G401 (cell line): ENCODE measurements at places on chromosomes 11 and 22.

DNA sequence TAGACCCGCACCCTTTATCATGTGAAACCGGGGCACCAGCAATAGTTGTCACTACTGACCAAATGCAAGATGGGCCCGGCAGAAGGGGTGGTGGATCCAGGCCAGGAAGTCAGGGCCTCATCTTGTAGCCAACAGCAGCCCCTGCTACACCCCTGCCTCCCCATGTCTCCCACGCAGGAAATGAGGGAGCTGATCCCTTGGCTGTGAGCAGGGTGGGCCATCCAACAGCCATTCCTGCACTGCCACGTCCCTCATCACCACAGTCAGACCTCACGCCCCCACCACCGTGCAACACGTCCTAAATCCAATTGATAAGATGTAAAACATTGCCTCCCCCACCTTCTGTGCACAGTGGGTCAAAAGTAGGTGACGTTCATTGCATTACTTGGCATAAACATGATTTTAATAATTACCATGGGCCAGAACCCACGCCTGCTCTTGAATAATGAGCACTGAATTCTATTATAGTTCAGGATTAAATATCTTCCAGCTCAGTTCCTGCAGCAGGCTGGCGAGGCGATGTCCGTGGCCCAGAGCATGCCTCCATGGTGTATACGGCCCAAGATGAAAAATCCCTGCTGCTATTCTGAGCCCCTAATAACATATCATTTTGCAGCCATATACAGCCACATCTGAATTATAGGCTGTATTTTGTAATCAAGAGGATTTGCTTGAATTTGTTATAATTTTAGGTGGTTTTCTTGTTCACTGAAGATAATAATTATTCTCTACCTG lies 1373.8 kb downstream of the BRD1 start:
- DNase-seq, result no peak

DNA sequence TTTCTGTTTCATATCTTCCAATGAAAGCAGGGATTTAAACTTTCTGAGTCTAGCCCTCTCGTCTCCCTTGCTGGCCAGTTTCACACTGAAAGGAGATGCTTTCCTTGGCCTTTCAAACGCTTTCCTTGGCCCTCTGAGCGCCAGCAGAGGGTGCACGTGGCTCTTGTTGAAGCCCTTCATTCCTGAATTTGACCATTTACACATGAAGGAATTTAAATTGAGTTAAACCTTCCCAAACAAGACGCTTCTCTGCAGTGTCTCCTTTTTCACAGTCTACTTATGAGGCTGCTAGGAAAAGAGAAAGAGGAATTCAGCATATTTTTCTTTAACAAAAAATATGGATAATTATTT lies 21.6 kb downstream of the NNMT start:
- DNase-seq, result peak; percentile 36

- peak; percentile 29 for DNase-seq
Observed at GRCh38 chr11:104484804-104485554, 321.0 kb upstream of the PDGFD start.

- no peak for DNase-seq
Observed at GRCh38 chr11:125777309-125777708, 1.3 kb downstream of the PATE2 start.

GRCh38 chr11:128273736-128274135 lies 313.6 kb downstream of the ETS1 start:
- no peak for DNase-seq

GRCh38 chr11:64894070-64894811 lies 15.8 kb upstream of the EHD1 start:
- peak; percentile 70 for DNase-seq

GRCh38 chr11:102879801-102880200 lies 5.0 kb upstream of the MMP12 start:
- no peak for DNase-seq

- DNase-seq, result no peak
Observed at GRCh38 chr11:74212533-74212932, 41.4 kb downstream of the PPME1 start.

DNA sequence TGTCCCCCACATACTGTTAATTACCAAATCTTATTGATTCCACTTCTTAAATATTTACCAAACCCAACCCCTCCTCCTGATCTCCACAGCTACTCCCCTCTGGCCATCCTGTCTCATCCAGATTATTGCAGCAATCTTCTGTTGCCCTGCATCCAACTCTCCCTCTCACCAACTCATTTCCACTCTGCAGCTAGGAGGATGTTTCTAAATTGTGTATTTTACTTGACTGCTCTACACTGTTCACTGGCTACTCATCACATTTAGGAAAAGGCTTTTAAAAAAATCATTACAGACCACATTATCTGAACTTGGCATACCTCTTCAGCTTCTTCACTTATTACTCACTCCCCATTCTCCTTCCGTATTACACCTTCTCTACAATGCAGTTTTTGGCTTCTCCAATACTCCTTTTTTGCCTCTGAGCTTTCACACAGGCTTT lies 117.9 kb downstream of the ATG16L2 start:
- no peak for DNase-seq

DNA sequence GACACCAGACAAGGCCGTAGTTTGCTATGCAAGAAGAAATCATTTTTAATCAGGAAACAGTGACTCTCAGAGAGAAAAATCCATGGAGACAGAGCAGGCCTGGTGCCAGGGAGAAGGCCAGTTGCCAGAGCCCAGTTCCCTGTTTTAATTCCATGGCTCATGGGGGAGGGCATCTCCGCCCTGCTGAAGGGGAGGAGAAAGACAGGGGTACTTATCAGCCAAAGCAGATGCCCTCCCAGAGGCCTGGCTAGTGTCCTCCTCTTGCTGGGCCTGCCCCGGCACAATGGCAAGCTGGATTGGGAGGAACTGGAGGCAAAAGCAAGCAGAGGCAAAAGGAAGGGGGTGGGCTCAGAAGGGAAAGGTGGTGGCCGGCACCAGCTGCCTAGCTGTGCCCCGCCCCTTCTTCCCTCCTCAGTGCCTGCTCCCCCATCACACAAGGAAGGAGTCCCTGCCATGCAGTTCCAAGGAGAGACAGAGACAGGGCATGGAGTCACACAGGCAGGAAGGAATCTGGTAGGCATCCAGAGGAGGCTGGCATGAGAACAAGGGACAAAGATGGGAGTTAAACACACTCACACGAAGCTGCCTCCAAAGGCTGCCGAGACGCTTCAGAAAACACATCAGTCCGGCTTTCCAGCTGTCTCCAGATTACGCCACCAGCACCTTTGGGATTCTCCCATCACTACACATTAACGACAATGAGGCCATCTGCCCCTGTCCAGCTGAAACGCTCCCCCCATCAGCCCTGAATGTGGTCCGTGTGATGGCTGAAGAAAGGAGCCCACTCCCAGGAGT lies 591.8 kb downstream of the BUD13 start:
- DNase-seq, result peak; percentile 77

- DNase-seq, result no peak
Observed at GRCh38 chr11:63491636-63492372, 837 bp upstream of the PLAAT5 start.

DNA sequence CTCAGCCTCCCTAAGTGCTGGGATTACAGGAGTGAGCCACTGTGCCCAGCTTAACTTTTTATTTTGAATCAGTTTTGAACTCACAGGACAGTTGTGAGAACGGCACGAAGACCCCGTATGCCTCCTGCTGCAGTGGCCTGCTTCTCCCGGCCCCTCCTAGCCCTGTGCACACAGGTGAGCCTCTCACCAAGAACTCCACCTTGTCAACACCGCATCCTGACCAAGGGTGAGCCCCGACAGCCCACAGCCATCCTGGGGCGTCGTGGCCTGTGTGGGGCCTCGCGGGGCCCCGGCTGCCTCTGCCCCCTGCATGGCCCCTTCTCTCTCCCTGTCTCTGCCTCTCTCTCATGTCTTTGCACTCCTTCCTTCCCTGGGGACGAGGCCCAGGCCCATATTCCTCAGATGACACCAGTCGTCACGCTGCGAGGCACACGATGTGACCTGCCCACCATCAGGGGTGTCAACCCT lies 38.8 kb downstream of the GNB1L start:
- DNase-seq, result no peak

GRCh38 chr22:38727123-38727522 lies 21.4 kb downstream of the GTPBP1 start:
- no peak for DNase-seq

DNA sequence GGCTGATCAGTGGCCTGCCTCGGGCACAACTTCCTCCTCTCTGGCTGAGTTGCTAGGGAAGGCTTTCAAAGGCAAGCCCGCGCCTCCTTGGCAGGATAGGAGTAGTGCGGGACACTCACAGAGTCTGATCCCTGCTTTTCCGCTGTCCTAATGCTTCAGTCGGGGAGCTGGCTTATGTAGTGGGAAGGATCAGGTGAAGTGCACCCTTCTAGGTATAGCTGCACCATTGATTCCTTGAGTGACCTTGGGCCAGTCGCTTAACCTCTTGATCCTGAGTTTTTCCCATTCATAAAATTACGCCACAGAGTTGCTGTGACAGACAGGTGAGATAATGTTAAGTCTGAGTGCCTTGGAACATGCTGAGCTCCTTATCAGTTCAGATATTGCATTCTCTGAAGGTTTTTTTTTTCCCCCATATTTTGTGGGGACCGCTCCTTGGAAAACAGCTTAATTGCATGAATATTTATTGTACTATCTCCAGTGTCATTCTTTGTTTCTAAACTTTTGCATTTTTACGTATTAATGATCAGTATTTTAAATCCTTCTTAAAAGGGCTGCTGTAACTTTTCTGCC lies 961 bp downstream of the IPO7 start:
- DNase-seq, result no peak

DNA sequence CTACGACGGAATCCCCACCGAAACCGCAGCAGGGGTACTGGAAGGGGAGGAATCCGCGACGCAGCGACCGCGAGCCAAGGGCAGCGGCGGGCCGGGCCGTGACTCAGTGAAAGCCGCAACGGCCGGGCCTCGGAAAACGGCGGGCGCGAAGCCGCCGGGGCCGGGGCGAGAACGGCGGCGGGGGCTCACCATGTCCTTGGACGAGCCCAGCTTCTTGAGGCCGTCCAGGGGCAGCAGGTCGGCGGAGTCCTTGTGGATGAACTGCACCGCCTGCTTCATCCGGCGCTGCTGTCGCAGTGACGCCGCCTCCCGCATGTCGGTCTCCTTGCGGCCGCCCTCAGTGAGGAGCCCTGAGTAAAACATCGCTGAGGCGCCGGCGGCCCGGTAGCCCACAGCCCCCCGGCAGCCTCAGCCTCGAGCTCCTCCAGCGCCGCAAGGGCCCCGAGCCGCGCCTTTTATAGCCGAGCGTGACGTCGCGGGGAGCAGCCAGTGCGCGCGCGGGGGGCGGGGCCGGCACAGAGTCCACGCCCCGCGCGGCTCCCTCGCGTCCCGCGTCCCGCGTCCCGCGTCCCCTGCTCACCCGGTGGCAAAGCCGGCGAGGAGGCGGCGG lies at the start of gene NRIP3:
TSS of gene NRIP3 (minus strand) at position 429 of the 610 bp plus-strand sequence. CDS start at position 363, 66 bp downstream.
- peak; percentile 85 for DNase-seq

DNA sequence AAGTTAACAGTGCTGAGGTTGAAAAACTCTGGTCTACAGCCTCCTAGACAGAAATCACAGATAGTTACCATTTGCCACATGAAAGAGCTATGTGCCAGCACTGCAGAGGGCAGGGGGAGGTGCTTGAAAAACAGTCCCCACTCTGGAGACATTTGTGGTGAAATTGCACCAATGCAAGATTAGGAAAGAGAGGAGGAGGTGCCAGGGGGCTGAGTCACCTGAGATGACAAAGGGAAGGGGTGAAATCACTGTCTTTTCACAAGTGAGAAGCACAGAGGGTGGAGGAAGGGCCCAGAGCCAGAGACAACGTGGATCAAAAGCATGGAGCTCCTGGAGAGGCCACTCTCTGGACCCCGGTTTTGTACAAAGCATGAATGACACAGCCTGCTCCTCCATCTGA lies 196.3 kb downstream of the BUD13 start:
- no peak for DNase-seq

GRCh38 chr11:131108760-131109159 lies 192.5 kb upstream of the SNX19 start:
- no peak for DNase-seq

DNA sequence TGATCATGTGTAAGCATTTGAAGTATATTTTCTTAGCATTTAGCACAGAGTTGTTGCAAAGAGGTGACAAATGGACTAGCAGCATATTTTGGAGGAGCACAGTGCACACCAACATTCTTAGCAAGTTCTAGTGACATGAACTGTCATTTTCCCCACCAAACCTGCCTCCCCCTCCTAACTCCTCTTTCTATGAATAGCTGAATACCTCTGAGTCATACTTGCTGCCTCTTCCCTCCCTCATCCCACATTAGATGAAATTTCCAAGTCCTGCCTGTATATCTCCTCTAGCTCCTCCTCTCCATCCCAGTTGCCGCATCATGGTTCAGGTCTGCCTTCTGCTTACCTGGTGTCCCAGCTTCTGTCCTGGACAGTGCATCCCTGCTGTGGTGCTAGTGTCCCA lies 7.2 kb downstream of the OSBP2 start:
- no peak for DNase-seq

- DNase-seq, result peak; percentile 89
Observed at GRCh38 chr11:133951327-133952198, 5.2 kb downstream of the IGSF9B start.

DNA sequence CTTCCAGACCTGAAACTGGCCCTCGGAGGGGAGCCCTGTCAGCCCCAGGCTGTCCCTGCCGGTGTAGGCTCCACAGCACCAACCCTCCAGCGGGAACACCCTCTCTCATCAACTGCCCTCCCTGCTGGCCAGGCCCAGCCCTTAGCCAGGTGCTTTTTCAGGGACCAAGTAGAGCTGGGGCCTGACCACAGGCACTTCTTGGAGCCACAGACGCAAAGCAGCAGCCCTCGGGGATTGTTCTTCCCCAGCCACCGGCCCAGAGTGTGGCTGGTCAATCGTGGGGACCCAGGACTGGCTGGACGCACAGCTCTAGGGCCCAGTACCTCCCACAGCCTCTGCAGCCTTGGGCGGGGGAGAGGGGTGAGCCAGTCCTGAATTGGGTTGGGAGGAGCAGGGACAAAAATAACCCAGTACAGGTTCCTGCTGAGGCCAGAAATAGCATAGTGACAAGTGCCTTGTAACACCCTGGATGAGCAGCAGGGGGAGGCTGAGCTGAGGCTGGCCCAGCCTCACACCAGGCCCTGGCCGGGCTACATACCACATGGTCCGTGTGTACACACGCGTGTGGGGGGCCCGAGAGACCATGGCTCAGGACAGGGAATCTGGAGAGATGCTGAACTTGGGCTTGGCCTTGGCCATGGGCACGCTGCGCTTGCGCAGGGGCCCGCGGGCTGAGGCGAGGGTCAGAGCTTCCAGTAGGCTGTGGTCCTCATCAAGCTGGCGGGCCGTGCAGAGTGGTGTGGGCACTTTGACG lies 2.0 kb downstream of the KCNJ11 start:
- peak; percentile 98 for DNase-seq

GRCh38 chr11:93728792-93729128 lies 12.5 kb downstream of the TAF1D start:
- DNase-seq, result no peak
